ENCODE measurements at places on chromosomes 5 and 9.

DNA sequence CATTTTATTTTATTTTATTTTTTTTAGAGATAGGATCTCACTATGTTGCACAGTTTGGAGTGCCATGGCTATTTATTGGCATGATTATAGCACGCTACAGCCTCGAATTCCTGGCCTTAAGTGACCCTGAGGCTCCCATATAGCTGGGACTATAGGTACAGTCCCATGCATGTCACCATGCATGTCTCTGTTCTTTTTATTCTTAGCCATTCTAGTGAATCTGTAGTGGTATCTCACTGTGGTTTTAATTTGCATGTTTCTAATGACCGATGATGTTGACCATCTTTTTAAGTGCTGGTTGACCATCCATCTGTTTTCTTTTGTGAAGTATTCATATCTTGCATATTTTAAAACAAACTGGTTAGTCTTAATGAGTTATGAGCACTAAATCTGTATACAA, 76.1 kb downstream of the SLC44A1 start:
- DNase-seq = no peak

GRCh38 chr5:67495072-67495471, 298.5 kb upstream of the CD180 start:
- DNase-seq = no peak

GRCh38 chr5:92471861-92472260, 1088.7 kb upstream of the ARRDC3 start:
- no peak for DNase-seq

DNA sequence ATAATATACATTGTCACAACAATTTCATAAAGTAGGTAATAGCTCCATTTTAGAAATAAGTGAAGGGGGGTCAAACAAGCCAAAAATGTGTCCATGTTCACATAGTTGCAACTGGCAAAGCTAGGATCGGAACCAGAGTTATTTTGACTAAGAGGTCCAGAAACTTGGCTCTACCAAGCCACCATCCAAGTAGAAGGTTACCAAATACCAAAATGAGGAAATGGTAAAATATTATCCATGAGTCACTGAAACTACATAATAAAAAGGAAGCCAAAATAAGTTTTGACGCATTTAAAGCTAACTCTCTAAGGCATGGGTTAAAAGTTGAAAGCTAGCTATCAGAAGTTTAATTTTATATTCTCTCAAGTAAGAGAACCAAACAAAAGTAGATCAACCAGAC, 886.9 kb upstream of the DMAC1 start:
- DNase-seq = peak; percentile 76

DNA sequence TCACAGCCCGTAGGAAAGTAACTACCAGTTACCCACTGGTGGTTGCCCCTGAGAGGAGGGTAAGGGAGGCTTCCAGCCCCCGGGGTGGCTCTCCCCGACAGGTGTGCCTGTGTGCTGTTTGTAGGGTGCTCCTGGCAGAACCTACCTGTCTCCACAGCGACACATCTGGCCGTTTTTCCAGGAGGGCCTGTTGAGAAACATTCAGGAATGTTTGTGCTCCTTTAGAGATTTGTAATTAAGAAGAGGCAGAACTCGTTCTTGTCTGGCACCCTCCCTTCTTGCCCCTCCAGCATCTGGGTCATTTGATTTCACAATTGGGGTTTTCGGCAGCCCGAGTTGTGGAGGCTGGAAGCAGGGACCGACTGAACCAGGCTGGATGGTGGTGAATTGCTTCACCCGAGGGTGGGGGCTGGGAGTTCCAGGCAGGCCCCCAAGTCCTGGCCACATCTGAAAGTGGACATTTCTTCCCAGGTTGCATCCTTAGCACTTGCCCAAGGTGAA, 74.2 kb downstream of the WWC1 start:
- no peak for DNase-seq

GRCh38 chr5:137300411-137301240, 198.5 kb downstream of the SPOCK1 start:
- no peak for DNase-seq

DNA sequence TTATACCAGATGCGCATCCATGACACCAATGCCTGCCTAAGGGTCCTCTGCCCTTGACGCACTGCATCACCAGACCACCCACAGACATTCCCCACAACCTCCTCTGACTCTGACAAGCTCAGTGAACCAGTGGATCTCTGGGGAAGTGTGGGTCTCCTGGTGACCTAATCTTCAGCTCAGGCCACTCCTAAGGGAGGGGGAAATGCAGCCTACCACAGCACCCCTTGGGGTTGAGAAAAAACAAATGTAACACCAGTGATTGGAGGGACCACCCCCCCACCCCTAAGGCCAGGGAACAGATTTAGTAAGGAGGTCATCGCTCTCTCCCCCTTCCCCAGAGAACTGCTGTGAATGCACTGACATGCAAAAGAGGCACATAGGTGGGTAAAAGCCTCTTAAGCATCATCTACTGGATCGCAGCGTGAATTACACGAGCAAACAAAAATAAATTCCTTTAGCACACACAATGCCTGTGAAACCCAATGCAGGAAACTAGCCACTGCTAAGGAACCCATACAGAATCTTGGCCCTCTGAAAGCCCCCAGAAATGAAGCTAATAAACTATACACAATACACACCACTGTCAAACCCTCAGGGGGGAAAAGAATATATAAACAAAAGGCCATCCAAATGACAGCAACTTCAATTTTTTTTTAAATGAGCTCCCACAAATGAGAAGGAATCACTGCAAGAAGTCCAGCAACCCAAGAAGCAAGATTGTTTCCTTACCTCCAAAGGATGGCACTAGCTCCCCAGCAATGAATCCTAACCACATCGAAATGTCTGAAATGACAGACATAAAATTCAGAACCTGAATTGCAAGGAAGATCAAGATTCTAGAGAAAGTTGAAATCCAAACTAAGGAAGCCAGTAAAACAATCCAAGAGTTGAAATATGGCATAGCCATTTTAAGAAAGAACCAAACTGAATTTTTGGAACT, 513.7 kb upstream of the PTGER4 start:
- no peak for DNase-seq

GRCh38 chr5:122175852-122176251, 46.5 kb downstream of the ZNF474 start:
- no peak for DNase-seq

GRCh38 chr9:5846501-5846921, 13.6 kb upstream of the ERMP1 start:
- peak; percentile 34 for DNase-seq

- DNase-seq = no peak
These were observed 35.8 kb upstream of the PIP5K1B start for GRCh38 chr9:68669218-68669617.

- no peak for DNase-seq
These were observed 46.9 kb upstream of the TESK1 start for GRCh38 chr9:35558185-35558584.

Data from MV-4-11 (cell line).